Left renal cortex interstitium (tissue), 4 donors: ENCODE measurements at places on chromosomes 16 and 17. TPM values are rescaled to one million over a fixed set of nuclear protein-coding genes. Genes with fewer than 3 reads are reported as not detected.

- DNase-seq: no peak
These were observed 12.9 kb downstream of the MXRA7 start for GRCh38 chr17:76697702-76698465.

- no peak for DNase-seq
These were observed 245.9 kb downstream of the TOX3 start for GRCh38 chr16:52301026-52301425.

GRCh38 chr17:21517538-21518293 is 141.6 kb downstream of the KCNJ12 start:
- DNase-seq: no peak

DNA sequence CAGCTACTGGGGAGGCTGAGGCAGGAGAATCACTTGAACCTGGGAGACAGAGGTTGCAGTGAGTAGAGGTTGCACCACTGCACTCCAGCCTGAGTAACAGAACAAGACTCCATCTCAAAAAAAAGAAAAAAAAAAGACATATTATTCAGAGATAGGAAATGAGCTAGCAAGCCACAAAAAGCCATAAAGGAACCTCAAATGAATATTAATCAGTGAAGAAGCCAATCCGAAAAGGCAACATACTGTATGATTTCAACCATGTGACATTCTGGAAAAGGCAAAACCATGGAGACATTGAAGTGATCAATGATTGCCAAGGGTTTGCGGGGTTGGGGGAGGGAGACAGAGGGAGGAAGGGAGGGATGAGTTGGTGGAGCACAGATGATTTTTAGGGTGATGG is 8.4 kb upstream of the EXOC7 start:
- DNase-seq: no peak

Gene COPZ2
- 24.0 TPM for polyA plus RNA-seq

Gene ALG1
- 23.9 TPM for polyA plus RNA-seq

GRCh38 chr16:10266809-10267208 is 84.6 kb upstream of the GRIN2A start:
- no peak for DNase-seq

- no peak for DNase-seq
These were observed 48.6 kb downstream of the GAS7 start for GRCh38 chr17:10149573-10150399.

DNA sequence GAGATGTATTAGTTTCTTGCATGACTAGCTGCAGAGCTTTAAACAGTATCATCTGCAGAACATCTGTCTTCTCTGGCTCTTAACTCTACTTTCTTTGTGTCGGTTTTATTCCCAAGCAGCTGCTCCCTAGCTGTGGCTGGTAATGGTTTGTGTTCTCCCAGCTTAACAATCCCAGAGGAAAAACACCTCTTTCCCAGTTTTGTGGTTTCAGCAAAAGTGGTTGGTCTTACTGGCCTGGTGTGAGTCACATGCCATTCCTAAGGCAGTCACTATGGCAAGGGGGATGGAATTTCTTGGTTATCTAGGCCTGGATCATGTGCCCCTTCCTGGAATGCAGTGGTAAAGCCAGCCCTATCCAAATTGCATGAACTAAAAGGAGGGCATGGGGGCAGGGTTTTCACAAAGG is 27.5 kb downstream of the OMG start:
- DNase-seq: no peak

Gene PHB1
- polyA plus RNA-seq: 226 TPM

Gene FGF11
- 6.7 TPM for polyA plus RNA-seq

DNA sequence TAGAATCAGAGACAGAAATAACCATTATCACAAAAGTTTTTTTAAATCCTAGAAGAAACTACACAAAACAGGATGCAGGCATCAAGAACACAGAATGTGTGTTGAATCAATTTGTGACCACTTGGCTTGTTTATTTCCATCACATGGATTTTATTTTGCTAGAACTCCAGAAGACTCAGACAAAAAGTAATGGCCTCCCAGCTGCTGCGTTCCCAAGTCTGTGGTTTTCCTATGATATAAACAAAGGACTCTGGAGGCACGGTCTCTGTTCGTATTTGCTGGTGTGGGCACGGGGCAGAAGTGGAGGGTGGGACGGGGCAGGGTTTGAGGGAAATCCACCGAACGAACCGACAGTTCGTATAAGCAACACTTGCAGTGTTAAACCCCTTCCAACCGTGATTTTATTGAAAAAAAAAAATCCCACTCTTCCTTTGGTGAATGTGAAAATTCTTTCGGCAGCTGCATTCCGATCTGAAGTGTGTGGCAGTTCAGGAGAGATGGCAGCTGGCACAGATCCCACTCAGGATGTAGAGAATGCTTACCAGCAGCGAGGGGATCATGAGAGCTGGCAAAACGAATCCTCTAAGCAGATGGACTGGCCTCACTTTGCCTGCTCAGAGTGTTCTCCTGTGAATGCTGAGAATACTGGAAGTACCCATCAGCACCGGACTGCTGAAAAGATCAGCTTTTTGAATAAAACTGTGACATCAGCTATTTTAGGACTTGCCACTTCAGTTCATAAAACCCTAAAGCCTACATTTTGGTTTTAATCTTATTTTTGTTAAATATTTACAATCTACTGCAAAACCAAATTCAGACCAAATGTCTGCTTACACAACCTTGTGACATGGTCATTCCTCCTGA is 165.2 kb downstream of the VPS53 start:
- no peak for DNase-seq

GRCh38 chr17:5789528-5789927 is 205.2 kb upstream of the NLRP1 start:
- no peak for DNase-seq

DNA sequence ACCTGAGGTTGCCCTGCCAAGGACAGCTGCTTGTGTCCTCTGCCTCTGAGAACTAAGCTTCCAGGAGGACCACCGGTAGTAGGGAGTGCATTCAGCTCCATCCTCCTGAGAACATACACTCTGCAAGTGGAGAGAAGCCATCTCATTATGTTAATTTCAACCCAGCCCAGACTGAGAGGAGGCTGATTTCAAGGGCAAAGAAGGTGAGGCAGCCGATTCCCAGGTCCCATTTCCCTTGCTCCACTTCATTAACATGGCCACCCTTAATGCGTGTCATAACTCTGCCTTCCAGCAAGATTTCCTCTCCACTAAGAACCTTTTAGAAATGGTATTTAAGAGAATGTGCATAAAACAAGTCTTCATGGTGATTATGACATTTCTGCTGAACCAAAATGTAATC is 72.5 kb downstream of the CDH13 start:
- no peak for DNase-seq

Gene PSMC3IP
- polyA plus RNA-seq: 16.2 TPM

DNA sequence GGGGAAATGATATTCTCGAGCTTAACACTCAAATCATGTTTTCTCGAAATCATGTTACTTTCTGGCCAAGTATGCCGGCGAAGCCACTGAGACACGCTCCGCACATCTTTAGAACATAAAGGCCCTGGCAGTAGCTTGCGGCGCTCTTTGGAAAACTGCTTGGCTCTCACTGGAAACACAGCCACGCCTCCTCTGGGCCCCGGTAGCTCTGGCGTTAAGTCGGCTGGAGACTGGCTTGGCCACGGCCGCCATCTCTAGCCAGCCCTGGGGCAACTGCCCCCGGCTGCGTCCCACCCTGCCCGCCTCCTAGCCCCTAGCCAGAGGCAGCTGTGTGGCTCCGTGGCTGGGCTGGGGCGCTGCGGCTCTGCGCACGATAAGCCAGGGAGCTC is 9.2 kb upstream of the BAIAP2 start:
- no peak for DNase-seq

Gene ADAMTS18
- polyA plus RNA-seq: 7.6 TPM

Gene GP1BA
- 3.1 TPM for polyA plus RNA-seq

Gene STH
- 0.35 TPM for polyA plus RNA-seq

- DNase-seq: no peak
These were observed 126.1 kb upstream of the NUDT7 start for GRCh38 chr16:77596261-77596660.

- no peak for DNase-seq
These were observed 4.0 kb upstream of the HSBP1 start for GRCh38 chr16:83803811-83804210.

GRCh38 chr16:26710450-26710849 is 356.3 kb upstream of the C16orf82 start:
- no peak for DNase-seq

Gene RNF222
- 0.27 TPM for polyA plus RNA-seq

- no peak for DNase-seq
These were observed at the start of gene ZNF768 for GRCh38 chr16:30526137-30526822. Gene ZNF768, minus strand, starts transcription at chr16:30526566. Its CDS starts 153 bp downstream, at chr16:30526413.

- DNase-seq: no peak
These were observed 5.9 kb downstream of the CCL7 start for GRCh38 chr17:34275881-34276280.

Gene NPIPB6
- polyA plus RNA-seq: 1.0 TPM

- no peak for DNase-seq
These were observed 585 bp downstream of the MLKL start for GRCh38 chr16:74700116-74700437.

Gene CTRB1
- polyA plus RNA-seq: 0.13 TPM

DNA sequence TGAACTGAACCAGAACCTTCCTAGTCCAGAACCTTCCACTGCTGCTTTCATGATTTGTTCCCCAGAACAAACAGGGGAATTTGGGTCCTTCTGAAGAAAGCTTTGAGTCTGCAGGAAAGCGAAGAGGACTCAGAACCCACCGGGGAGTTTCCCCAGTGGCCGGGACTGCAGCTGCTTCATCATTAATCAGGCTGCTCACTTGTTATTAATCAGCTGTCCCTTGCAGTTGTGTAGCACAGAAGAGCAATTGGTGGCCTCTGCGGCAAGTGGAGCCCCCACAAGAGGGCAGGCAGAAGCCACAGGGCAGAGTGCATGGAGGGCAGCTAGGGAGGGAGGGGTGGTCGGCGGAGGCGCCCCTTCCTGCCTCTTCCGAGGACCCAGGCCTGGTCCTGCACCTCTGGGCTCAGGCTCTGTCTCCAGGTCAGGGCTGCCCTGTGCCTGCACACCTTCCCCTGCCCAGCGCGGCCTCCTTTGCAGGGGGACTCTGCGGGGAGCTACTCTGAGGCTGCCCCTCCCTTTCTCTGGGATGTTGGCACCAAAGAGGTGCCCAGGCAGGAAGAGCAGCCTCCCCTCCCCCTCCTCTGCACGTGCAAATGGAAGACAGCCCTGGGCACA is 6.9 kb downstream of the CCL17 start:
- no peak for DNase-seq
